SW 1271 (cell line): ENCODE measurements at places on chromosomes 11 and 22.

DNA sequence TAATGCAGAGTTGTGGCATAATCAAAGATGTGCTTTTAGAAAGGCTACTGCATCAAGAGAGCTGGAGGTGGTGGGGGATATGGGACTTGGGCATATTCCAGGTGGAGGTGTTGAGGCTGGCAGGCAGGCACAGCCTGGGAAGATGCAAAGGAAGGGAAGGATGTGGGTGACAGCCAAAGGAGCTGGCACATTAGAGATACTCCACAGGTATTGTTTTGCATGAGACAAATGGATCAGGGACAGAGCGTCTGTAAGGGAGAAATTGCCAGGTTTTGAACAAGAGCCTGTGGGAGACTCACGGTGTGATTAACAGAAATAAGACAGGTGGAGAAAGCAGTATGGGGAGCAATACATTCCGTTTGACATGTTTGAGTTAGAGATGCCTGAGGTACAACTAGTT is 263.7 kb downstream of the NELL1 start:
- no peak for DNase-seq

GRCh38 chr11:33802194-33802950 is 28.1 kb upstream of the FBXO3 start:
- DNase-seq: peak; percentile 12

GRCh38 chr11:57205041-57205641 is 23.4 kb downstream of the LRRC55 start:
- no peak for DNase-seq

DNA sequence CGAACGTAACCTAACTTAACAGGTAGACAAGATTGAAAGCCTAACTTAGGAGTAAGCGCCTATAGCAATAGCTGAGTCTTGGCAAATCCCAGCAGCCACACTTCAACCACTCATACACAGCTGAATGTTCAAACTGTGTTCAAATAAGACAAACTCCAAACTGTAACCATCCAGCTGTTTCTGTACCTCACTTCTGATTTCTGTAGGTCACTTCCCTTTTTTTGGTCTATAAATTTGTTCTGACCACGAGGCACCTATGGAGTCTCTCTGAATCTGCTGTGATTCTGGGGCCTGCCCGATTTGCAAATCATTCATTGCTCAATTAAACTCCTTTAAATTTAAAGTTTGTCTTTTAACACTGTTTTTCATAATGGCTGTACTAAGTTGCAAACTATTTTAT is 8.2 kb upstream of the TENM4 start:
- no peak for DNase-seq

DNA sequence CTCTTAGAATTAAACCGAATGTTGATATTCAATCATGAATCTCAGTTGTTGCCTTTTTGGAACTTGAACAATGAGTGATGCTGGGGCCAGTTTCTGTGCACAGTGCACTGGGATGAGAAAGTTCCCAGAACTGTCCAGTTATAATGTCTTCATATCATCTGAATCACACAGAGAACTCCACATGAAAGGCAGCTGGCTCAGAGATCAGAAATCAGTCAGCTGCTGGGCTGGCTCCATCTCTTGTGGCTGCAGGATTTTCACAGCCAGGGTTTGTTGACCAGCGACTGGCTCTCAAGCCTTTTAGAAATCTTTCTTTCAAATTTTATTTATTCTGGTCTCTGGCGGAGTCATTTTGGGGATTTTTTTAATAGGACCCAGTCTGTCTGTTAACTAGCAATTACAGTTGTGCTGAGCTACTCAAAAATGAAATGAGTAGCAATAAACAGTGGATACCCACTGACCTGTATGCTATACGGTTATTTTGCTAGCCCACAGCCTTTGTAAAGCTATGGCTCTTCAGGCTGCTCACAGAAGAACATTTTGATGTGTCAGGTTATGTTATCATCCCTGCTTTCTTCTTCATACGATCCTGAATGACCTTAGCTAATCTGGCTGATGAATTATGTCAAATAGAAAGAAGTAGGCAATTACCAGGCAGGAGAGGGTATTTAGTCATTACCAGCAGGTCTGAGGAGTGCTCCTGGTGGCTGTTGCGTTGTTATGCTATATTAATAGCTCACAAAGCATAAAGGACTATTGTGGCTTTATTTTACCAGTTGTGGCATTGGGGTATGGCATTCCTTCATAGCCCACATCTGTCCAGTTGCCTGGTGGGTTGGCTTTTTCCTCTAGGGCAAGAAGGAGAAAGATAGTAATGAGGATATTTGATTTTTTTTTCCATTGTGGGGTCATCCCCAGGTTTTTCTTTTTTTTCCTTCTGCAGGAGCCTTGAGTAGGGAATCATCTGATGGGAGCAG is 3.6 kb downstream of the FAT3 start:
- no peak for DNase-seq

GRCh38 chr11:70159627-70160570 is 43.2 kb upstream of the FADD start:
- peak; percentile 90 for DNase-seq

GRCh38 chr11:74650498-74650897 is 58.1 kb downstream of the POLD3 start:
- DNase-seq: no peak

DNA sequence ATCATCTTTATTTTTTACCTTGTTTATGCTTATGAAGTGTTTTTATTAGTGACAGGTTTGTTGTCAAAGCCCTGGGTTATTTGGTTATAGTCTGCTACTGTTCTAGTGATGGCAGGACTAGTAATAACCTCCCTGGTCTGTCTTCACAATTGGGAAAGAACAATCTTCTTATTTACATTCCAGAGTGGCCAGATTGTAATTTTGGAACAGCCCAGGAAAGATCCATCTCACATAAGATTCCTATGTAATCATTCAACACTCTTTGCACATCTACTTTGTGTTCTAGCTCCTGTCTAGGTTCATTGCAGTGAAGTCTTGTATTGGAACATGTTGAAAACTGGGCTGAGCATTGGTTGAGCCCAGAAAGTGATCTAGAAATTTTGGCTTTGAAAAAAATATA is 63.8 kb downstream of the CYB5R2 start:
- no peak for DNase-seq

DNA sequence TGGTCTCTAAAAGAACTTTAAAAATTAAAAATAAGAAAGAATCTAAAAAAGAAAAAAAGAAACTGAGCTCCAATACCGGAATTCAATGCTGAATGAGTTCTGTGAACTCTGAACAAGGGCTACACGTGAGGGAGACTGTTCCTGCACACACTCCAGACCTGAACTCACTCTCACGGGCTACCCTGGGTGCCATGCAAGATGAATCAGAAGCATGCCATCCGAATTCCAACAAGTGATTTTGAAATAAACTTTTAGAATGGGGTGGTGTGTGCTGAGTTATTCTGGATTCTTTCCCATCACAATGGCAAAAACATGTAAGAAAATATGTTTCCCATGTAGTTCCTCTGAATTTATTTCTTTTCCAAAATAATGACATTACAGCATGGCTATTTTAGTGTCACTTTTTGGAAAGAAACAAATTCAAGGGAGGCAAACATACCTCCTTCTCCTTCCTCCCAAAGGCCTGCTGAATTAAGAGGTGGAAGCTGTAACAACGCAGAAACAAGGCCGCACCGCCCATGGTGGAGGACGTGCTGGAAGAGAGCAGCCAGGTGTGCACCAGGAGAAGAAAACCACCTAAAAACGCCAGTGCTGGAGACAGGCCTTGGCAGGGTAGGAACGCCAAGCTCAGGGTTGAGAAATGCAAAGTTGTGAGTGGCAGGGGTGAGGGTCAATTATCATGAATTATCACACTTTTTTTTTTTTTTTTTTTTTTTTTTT is 63.2 kb upstream of the ARFGAP3 start:
- peak; percentile 36 for DNase-seq

- DNase-seq: peak; percentile 40
Measured at GRCh38 chr11:120511116-120511819, at the start of gene GRIK4. TSS of gene GRIK4 (plus strand) at chr11:120511748. CDS start at chr11:120660319, 148,571 bp downstream.

DNA sequence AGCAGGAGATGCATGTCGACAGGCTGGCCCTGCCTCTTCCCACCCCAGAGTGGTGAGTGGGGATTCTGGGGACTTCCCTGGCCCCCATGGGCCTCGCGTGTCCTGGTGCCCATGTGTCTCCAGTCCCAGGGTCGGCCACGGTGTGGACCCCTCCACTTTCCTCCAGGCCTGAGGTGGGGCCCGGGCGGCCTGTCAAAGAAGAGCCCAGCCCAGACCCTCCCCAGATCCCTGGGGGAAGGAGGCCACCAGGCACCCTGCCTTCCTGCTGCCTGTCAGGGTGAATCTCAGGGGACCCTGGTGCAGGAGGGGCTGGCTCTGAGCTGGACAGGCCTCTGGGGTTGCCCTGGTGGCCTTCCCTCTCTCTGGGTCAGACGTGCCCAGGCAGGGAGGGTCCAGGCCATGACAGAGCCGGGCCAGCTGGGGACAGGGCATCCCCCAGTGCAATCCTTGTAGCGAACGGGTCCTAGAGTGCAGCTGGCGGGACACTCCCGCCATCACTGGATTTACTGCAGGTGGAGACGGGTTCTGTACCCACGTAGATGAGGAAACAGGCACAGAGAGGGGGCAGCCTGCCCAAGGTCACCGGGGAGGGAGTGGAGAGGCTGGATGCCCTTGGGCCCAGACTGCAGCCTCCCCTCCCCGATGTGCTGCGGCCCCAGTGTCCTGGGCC is 13.5 kb upstream of the MUC6 start:
- no peak for DNase-seq

GRCh38 chr11:119567688-119568582 is 145.0 kb upstream of the THY1 start:
- DNase-seq: no peak

- DNase-seq: no peak
Measured at GRCh38 chr22:24753914-24754313, 20.6 kb downstream of the PIWIL3 start.

DNA sequence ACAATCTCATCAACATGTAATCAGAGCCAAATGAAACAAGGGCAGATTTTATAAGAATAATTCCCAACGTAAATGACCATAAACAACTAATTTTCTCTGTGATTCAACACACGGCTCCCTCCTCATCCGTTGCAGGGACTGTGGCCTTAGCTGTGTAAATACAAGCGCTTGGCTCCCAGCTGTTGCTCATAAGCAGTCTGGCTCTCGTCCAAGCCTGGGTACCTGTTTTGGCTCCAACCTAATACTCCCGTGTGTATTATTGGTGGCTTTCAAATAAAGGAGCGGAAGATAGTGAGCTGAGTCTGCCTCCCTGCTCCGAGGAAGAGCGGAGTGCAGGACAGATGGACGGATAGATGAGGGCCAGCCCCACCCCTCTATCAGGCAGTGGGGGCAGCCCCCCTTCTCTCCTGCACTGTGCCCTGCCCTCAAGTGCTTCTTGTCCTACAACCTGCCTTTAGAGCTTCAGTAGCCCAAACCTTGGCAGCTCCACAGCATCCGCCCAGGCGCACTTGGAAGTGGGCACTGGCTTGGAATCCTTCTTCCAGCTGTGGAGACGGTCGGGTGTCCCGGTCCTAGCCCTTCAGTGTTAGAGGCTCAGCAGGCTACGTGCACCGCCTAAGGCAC is 670.9 kb downstream of the BRD1 start:
- DNase-seq: no peak
